Right kidney (tissue), 9 donors: ENCODE measurements at places on chromosomes 5 and 9.

- no peak for DNase-seq
Observed at GRCh38 chr9:83413367-83413766, 124.8 kb downstream of the FRMD3 start.

DNA sequence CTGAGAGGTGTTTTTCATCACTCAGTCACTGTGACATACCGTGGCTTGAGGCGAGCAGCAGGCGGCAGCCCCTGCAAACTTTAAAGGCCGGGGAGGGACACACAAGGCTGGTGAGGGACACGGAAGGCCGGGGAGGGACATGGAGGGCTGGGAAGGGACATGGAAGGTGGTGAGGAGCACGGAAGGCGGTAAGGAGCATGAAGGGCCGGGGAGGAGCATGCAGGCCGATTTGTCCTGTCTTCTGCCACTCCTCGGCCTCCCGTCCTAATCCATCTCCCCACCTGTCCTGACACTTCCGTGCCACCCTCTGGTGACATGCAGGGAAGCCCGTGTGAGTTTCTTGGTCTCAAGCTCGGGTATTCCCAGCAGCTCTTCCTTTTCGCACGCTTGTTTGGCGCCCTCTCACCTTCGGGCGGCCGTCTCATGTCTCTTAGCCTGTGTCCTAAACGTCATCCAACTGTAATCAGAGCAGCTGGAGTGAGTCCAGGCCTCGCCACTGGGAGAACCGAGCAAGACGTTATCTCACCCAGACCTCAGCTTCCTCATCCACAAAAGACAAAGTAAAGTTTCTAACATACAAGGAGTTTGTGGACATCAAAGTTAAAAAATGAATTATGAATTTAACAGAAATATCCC lies 126.5 kb downstream of the MRPL36 start:
- no peak for DNase-seq

- DNase-seq: no peak
Observed at GRCh38 chr5:18141222-18141621, 507.0 kb downstream of the TAF11L14 start.

GRCh38 chr9:70672161-70672649 lies 257.7 kb upstream of the KLF9 start:
- DNase-seq: no peak

GRCh38 chr9:16133556-16134227 lies 580.8 kb downstream of the CCDC171 start:
- DNase-seq: peak; percentile 53

DNA sequence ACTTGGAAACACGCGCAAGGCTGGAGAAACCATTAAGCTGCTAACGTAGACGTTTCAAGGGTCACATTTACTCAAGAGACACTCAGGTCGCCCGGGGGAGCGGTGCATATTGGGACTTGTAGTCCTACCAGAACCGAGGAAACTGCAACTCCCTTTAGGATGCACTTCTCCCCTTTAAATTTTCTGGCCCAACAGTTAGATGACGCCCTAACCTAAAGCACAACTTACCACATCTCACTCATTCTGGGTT lies 384 bp upstream of the DMXL1 start:
- no peak for DNase-seq

DNA sequence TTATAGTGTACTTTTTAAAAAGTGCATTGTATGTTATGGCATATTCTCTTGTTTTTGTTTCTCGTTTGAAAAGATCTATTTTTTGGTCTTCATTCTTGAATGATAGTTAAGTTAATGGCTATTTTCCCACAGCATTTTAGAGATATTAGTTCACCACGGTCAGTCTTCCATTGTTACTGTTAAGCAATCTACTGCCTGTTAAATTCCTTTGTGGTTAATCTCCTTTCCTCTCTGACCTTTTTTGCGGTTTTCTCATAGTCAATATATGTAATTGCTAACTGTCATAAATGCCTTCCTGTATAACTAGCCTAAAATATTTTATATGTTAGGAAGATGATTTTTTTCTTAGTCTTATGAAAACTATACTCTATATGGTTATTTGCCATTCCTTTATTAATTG lies 250.8 kb upstream of the FBXL7 start:
- DNase-seq: no peak

GRCh38 chr9:70987986-70988385 lies 133.4 kb downstream of the TRPM3 start:
- no peak for DNase-seq
